Head of caudate nucleus (tissue), 42 donors: ENCODE measurements at places on chromosomes 2 and 18.

DNA sequence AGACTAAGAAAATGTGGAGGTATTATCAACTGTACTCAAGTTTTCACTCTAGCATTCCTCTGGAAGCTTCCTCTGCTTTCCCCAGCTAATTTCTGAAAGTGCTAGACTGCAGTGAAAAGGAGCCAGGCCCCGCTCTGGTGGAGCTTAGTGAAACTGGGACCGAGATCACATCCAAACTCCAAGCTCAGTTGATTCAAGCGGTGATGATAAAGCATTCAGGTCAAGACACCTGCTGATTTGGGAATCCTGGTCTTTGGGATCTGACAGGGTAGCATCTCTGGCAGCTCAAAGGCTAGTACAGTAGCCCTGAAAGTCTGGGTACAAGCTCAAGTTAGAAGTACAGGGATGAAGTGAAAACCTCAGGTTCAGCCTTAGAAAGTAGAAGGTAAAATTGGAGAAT is 120.2 kb upstream of the CRIM1 start:
- DNase-seq = no peak

- DNase-seq = no peak
Measured at GRCh38 chr18:10213526-10213925, 240.9 kb upstream of the APCDD1 start.

GRCh38 chr2:212381428-212382102 is 157.0 kb downstream of the ERBB4 start:
- DNase-seq = no peak

DNA sequence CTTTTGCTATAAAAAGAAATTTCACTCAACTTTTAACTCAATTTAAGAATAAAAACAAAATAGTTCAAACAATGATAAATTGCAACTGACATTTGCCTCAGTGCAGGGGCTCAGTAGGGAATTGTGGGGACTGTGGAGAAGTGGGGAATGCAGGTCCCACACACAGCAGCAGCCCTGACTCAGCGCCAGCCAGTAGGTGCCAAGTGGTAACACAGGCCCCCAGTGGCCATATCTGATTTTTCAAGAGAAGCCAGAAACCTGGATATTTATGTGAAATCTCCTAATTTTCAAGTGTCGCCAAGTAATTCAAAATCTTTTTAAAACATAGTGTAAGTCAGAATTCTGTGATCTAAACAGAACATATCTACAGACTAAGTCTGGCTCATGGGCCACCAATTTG is 186.3 kb downstream of the EN1 start:
- DNase-seq = no peak

GRCh38 chr18:22238036-22238435 is 68.6 kb downstream of the GATA6 start:
- no peak for DNase-seq

GRCh38 chr18:62498616-62499262 is 24.1 kb upstream of the ZCCHC2 start:
- no peak for DNase-seq

- DNase-seq = no peak
Measured at GRCh38 chr2:3628241-3628679, 29.7 kb upstream of the ALLC start.
